ENCODE measurements at places on chromosomes 4 and X. TPM values are rescaled to one million over a fixed set of nuclear protein-coding genes. Genes with fewer than 3 reads are reported as not detected.

DNA sequence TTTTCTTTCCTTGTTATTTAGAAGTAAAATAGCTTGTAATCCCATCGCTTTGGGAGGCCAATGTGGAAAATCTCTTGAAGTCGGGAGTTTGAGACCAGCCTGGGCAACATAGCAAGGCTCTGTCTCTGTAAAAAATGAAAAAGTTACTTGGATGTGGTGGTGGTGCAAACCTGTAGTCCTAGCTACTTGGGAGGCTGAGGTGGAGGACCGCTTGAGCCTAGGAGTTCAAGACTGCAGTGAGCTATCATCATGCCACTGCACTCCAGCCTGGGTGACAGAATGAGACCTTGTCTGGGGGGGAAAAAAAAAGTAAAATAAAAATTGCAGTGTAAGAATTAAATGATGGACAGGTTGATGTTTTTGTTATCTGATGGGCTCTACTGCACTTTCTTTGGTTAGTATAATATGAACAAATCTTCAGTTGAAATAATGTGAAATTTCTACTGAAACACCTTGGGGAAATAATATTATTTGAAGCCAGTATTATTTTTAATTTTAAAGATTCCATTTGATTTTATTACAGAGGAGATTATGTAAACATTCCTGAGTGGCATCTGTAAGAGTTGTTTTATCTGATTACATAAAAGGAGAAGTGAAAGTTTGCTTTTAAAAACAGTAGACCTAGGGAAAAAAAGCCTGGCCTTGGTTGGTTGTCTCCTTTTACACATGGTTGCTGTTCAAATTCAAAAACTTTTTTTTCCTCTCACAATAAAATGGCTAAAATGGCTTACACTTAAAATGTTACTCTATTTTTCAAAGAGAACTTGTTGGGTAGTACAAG lies 10.5 kb upstream of the NDUFC1 start:
- no peak for DNase-seq

DNA sequence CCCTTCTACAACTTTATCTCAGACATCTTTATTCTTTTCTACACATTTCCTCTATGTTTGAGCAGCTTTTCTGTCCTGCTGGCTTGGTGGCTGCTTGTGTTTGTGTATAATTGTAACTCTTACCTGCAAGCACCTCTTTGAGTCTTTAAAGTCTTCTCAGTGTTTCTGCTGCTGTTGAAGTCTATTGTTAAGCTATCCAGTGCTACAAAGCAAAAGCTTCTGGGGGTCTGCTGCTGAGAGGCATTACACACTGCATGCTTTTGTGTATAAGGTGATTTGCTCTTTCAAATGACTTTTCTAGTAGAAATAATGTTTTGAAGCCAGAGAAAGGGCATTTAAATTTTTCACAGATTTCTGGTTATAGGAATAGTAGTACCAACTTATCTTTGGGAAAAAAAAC lies 241.8 kb downstream of the DTHD1 start:
- DNase-seq = no peak

DNA sequence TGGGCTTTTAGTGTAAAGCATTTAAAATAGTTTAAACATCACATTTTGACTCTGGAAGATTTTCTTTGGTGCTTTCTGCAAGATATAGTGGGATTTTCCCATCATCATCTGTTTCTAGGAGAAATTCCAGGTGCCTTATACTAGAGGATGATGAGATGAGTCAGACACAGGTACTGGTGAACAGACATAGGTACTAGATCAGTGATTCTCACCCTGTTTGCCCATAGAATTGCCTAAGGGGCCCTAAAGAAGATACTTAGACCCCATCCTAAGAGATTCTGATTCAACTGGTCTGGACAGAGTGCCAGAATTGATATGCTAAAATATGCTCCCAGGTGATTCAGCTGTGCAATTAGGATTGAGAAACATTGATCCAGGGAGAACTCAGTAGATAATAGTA lies 9.7 kb downstream of the TSPAN7 start:
- no peak for DNase-seq

GRCh38 chr4:6106156-6106555 lies 87.9 kb upstream of the C4orf50 start:
- no peak for DNase-seq

GRCh38 chrX:140467211-140467610 lies 37.7 kb downstream of the SOX3 start:
- DNase-seq = no peak

- no peak for DNase-seq
Measured at GRCh38 chrX:72663737-72664136, 50.4 kb downstream of the PHKA1 start.

GRCh38 chr4:115249808-115250207 lies 136.4 kb upstream of the NDST4 start:
- DNase-seq = no peak

DNA sequence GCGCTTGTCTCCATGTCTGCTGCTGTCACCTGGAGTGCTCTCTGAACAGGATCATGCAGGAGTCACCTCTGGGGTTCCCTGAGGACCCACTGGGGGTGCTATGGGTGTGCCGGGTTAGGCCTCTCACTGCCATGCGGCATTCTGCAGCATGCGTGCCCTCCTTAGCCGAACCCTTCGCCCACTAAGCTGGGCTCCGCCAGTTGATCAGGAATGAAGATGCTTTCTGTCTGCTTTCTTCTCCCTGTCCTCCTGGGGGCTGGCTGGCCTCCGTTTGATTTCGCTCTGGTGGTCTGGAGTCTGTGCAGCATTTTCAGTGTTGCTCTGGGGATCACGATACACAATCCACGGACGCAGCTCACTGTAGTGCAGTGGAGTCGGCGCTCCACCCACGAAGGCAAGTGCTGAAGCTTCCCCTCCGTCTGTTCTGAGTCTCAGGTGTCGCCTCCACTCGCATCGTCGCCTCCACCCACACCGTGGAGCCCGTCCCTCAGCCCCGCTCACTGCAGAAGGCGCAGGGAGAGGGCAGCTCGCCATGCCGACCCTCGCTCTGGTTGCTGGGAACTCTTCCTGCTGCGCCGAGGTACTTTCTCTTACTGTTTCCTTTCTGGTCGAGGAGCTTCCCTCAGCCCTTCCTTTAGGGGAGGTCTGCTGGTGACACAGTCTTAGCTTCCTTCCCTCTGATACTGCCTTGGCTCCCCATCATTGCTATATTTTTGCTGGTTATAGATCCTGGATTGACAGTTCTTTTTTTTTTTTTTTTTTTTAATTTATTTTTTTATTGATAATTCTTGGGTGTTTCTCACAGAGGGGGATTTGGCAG lies 29.2 kb downstream of the LETM1 start:
- DNase-seq = no peak

DNA sequence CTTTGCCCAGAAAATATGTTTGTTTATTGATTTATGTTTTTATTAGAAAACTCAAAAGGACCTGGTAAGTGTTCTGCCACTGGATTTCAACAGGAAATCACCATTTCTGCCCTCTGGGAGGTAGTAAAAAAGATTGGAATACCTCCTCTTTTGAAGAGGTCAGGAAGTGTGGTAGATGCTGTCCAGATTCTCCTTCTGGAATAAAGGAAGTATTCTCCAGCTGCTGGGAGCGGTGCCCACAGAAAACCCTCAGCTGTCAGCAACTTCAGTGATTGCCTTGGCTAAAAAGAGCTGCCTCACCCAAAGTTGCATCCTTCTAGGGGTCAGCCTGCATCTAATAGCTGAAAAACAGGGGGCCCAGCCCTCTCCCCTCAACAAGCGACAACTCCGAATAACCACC lies 13.8 kb upstream of the ZNF674 start:
- no peak for DNase-seq

GRCh38 chr4:14631806-14632440 lies 370.4 kb upstream of the CPEB2 start:
- no peak for DNase-seq

- DNase-seq = no peak
Measured at GRCh38 chr4:94352163-94352562, 9.5 kb upstream of the HPGDS start.

DNA sequence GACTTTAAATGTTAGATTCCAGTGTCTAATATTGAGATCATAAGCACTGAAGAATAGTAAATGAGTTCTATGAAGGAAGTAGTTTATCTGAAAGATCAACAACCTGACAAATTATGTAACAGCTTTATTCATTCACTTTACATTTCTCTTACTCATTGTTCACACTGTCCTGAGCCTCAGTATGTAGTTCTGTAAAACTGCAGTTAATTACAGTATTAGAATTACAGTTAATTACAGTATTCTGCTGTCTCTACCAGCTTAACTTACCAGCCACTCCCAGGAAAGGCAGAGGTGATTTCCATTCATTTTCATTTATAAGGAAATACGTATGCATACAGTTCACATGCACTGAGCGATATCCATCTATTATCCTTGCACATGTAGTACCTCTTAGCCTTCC lies 32.7 kb downstream of the NFKB1 start:
- DNase-seq = no peak

GRCh38 chr4:74830928-74831327 lies 36.6 kb upstream of the BTC start:
- no peak for DNase-seq

DNA sequence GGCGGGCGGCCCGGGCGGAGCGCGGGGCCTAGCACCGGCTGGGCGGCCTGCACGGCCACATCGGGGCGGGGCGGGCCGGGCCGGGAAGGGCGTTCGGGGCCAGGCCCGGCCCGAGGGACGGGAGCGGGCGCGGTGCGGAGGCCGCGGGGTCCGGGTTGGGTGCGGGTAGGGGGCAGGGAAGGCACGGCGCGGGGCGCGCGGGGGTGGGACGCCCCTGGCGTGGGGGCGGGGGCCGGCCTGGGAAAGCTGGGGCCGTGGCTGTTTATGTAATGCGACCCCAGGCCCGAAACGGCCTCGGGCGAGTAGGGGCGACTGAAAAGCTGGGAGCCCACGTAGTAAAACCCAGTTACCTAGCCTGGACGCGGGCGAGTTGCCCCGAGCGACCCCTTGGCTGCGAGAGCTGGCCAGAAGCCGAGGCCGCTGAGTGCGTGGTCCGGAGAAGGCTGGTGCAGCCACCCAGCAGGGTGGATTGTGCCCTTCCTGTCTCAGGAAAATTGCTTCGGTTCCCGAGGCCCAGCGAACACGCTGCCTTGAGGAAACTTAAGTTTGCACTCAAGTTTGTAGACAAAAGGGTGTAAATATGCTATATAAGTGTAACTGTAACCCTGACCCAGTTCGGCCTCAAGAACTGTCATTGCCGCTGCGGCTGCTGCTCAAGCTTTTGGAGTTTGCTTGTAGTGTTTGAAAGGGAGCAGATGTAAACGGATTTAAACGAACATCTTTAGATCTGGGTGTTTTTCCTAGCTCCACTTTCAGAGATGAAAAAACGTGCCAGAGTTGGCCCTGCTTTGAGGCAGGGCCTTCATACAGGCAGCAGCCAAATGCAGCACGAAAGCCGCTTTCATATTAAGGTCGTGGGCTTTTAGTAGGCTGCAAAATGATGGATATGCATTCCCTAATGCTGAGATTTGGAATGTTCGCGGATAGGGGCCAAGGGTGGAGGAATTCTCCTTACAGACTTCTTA lies 674 bp downstream of the SEC24B start:
- DNase-seq = peak; percentile 80

- DNase-seq = no peak
Measured at GRCh38 chr4:109671350-109671749, 31.9 kb downstream of the CASP6 start.

DNA sequence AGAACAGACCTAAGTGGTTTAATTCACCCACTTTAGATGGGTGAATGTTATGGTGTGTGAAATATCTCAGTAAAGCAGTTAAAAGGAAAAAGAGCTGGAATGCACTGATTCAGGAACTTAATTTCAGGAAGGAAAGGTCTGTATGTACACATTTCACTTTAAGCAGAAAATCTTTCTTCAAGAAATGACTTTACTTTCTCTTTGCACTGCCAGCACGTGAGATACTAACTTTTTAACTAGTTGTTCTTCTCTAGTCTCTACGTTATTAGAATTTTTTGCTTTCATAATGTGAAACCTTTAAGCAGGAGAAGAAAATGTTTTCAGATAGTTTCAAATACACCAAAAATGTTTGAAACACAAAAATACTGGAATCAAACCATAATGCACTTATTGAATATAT lies 18.8 kb downstream of the C4orf46 start:
- no peak for DNase-seq

GRCh38 chrX:40076750-40077575 lies 20.8 kb downstream of the BCOR start:
- no peak for DNase-seq

The SLIT2 gene
- 10.4 TPM for total RNA-seq

The HTT gene
- total RNA-seq = 23.1 TPM

The COL4A6 gene
- total RNA-seq = 18.1 TPM

The CEP135 gene
- 2.5 TPM for total RNA-seq

The PDZD4 gene
- 3.6 TPM for total RNA-seq

Data from right cardiac atrium (tissue), 5 donors.